ENCODE measurements at places on chromosomes 5 and 9. TPM values are rescaled to one million over a fixed set of nuclear protein-coding genes. Genes with fewer than 3 reads are reported as not detected.

- DNase-seq: no peak
These were observed 41.5 kb downstream of the PLPP7 start for GRCh38 chr9:131330814-131331600.

- DNase-seq: no peak
These were observed 38.0 kb upstream of the FOXI1 start for GRCh38 chr5:170067574-170068170.

DNA sequence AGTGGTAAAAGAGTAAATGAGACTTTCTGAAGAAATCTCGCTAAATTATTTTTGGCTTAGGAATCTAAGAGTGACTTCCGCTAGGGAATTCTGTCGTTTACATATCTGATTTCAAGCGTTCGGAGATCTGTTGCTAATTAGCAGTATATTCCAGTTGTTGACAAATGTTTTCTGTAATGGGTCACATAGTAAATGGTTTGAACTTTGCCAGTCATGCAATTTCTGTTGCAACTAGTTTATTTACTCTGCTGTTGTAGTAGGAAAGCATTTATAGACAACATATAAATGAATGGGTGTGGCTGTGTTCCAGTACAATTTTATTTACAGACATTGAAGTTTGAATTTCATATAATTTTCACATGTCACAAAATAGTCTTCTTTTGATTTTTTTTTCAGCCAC is 57.4 kb upstream of the JAK2 start:
- DNase-seq: no peak

The GAS1 gene
- 88.6 TPM for total RNA-seq

DNA sequence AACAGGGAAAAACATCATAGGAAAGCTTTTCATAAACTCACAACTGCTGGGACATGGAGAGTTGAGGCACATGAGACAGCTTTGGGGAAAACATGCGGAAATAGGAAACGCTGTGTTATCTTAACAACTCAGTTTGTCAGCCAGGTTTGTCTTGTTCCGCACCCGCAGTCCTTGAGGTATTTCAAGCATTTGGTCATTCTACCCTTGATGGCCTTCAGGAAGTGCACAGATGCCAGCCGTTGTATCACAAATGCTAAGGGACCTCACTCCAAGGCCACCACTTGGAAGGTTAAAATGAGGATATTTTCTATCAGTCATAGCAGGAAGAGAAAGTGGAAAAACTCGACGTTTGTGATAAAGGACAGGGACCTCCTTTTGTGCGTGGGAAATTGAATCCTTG is 83.8 kb downstream of the TRIO start:
- DNase-seq: peak; percentile 18

DNA sequence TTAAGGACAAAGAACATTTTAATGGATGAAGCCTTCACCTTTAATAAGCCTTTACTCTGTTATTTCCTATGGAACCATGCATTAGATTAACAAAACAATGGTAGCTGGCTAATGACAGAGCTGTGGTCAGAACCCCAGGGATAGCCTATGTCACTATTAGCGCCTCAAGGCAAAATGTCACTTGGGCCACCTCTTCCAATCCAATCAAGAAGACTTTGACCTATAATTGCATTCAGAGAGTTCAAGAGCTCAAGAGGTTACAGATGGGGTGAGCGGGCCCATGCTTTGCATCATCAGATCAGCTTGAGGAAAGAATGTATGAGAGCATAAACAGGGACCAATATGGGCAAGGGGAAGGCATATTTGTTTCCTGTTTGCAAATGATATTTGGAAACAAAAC is 425.1 kb downstream of the ARHGEF28 start:
- DNase-seq: no peak

GRCh38 chr5:73862796-73863195 is 236.8 kb downstream of the ARHGEF28 start:
- DNase-seq: no peak

Measured in thyroid gland (tissue), 4 donors.